ENCODE measurements at places on chromosomes 16 and 17. TPM values are rescaled to one million over a fixed set of nuclear protein-coding genes. Genes with fewer than 3 reads are reported as not detected.
A peak's percentile ranks its signal among the peaks of the same experiment; 100 is the strongest.

GRCh38 chr17:28901866-28902818, 737 bp downstream of the DHRS13 start:
- H3K27me3 ChIP-seq: no peaks in the 10 kb centered on the region
- H3K36me3 ChIP-seq: no peaks in the 10 kb centered on the region
- no peak for DNase-seq
- H3K27ac ChIP-seq: peak overlapping the region; percentile 86

DNA sequence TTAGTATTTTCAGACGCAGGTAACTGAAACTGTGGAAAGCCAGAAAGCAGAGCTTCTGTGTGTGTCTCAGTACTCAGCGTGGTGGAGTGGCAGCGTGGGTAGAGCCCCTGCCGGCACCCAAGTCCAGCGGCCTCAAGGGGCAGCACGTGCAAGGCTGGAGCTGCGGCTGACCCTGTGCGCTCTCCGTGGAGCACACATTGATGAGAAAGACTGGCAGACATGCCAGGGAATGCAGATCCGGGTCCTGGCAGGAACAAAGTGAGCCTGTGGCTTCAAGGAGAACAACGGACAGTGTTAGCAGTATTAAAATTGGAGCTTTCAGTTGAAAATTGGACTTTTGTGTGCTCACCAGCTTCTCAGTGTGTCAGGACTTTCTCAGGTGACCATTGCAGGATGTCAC, 23.3 kb downstream of the ZC3H18 start:
- no peak overlapping the region for H3K27ac ChIP-seq
- no peaks in the 10 kb centered on the region for H3K4me1 ChIP-seq
- DNase-seq: no peak
- no peaks in the 10 kb centered on the region for H3K36me3 ChIP-seq

OR3A2 gene
- total RNA-seq: not detected

CLEC18A gene
- total RNA-seq: 0.80 TPM

DNA sequence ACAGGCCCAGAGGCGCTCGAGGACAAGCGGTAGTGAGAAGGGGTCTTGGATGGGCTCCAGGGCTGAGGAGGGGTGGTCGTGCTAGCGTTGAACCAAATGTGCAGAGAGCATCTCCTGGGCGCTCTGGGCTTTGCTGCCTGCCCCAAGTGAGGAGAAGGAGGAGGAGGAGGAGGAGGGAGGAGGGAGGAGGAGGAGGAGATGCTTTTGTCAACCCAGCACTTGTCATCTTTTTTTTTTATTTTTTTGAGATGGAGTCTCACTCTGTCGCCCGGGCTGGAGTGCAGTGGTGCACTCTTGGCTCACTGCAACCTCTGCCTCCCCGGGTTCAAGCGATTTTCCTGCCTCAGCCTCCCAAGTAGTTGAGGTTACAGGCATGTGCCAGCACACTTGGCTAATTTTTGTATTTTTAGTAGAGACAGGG, 59.8 kb downstream of the PGS1 start:
- no peaks in the 10 kb centered on the region for H3K36me3 ChIP-seq
- no peak overlapping the region for H3K4me3 ChIP-seq
- no peak overlapping the region for H3K27ac ChIP-seq
- peaks cover 18% of the 10 kb centered on the region for H3K27me3 ChIP-seq
